ENCODE measurements at places on chromosomes 13 and 19.

DNA sequence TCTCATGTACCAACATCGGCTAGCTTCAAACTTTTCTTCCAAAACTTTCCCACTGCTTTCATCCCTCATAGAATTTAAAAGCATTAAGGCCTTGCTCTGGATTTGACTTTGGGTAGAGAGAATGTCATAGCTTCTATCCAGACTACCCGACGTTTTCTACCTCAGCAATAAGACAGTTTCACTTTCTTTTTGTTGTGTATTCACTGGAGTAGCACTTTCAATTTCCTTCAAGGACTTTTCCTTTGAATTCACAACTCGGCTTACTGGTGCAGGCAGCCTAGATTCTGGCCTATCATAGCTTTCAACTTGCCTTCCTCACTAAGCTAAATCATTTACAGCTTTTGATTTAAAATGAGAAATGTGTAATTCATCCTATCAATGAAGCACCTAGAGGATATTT, 420.4 kb upstream of the GPC6 start:
- no peak for DNase-seq

DNA sequence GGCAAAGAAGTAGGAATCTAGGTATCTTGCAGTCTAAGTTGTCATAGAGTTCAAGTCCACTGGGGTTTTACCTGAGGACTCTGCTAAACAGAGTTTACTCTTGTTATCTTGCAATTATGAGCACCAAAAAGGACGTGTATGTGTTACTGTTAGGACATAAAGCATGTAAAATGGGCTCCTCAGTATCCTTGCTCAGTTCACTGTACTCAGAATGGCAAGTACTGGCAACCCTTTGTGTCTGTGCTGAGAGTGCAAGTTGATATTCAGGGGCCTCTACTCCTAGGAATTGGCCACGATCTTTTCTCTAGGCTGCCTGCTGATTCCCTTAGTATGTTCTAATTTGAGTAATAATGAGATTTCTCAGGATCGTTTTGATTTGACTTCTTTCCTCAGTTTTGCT, 13.3 kb downstream of the TDRD3 start:
- no peak for DNase-seq

DNA sequence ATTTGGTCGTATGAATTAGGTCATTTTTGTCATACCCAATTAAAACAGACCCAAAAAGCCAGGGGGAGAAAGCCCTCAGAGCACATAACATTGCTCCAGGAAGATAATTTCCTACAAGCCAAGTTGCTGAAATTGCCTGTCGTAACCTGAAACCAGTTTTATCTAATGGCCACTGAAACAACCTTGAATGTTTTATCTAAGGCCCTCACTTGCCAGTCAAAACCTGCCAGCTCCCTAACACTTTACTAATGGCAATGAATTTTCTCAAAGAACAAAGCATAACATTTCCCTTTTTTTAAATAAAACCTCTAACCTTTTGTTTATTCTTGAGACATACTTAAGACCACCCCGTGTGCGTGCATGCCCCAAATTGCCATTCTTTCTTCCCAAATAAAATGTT, 496.2 kb upstream of the KLHL1 start:
- DNase-seq, result no peak

DNA sequence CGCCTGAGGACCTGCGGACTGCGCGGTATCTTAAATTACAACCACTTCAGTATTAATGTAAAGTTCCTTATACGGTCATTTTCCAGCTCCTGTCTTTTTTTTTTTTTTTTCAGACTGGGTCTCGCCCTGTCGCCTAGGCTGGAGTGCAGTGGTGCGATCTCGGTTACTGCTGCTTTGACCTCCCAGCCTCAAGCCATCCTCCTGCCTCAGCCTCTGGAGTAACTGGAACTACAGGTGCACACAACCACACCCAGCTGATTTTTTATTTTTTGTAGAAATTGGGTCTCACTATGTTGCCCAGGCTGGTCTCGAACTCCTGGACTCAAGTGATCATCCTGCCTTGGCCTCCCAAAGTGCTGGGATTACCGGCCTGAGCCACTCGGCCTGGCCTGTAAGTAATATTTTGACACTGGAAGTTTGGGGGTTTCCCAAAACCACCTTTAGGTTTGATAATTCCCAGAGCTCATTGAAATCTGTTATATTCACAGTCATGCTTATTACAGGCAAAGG, 406 bp upstream of the EID2B start:
- DNase-seq, result no peak

GRCh38 chr19:1171755-1172352, 2.2 kb downstream of the SBNO2 start:
- no peak for DNase-seq

DNA sequence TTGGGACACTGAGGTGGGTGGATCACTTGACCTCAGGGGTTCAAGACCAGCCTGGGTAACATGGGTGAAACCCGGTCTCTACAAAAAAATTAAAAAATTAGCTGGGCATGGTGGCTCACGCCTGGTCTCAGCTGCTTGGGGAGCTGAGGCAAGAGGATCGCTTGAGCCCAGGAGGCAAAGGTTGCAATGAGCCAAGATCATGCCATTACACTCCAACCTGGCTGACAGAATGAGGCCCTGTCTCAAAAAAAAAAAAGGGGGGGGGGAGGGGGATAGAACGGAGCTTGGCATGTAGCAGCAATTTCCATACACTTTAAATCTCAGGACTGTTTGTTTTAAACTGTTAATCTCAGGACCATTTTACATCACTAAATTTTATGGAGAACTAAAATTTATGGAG, 2.2 kb downstream of the ACP7 start:
- DNase-seq, result no peak

GRCh38 chr19:46892252-46893179, 31.7 kb downstream of the ARHGAP35 start:
- no peak for DNase-seq

DNA sequence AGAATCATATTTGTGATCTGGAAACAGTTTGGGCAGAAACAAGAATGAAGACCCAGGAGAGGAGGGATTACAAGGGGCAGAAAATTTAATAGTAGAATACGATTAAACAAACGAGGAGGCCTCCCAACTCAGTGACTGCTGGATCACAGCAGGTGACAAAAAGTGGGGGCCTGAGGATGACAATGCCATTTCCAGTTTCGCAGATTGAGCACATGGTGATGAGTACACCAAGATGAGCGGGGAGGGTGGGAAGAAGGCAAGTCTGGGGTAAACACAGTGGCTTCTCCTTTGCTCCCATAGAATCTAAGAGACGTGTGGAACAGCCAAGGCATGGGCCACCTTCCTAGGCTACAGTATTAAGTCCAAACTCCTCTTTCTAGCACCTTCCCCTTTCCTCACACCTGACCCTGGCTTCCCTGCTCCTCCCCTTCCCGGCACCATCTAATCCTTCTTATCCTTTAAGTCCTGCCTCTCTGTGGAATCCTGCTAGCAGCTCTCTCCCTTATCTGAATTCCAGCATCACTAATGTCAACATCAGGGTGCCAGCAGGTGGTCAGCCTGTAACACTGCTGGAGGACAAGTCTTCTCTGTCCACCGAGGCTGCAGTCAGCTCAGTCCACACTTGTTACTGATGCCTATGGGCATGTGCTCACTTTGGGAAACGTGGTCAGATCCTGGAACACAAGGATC, 13.5 kb downstream of the ATP7B start:
- DNase-seq, result no peak

DNA sequence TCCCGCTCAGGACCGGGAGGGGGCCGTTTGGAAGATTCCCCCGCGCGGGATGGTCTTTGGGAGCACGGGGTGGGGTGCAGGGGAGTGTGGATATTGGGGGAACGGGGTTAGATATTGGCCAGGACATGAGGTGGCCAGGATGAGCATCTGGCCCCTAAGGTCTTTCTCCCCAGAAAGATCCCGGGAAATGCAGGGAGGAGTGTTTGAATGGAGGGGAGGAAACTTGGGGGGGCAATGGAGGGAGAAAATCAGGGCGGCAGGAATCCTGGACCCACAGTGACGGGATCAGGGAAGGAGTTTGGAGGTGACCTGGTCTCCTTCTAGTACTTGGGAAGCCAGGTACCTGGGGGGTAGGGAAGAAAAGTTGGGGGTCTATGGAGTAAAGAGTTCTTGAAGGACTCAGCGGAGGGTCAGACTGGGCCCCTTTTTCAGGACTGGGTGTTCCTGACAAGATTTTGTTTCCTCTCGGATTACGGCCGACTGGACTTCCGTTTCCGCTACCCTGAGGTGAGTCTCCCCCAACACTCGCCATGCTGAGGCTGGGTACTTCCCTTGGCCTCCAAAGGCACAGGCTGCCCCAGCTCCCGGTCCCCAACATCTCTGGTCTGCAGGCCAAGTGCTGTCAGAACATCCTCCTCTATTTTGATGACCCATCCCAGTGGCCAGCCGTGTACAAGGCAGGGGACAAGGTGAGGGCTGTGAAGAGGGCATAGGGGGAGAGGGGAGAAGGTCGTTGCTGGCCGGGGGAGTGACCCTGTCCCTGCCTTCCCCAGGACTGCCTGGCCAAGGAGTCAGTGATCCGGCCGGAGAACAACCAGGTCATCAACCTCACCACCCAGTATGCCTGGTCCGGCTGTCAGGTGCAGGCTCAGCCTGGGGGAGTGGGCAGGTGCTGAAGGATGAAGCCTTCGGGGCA, 989 bp downstream of the TMEM145 start:
- DNase-seq, result no peak
